Activated gamma-delta T cell (primary cell): ENCODE measurements at places on chromosomes 4 and X.

- DNase-seq: no peak
These were observed 35.9 kb upstream of the FBXW7 start for GRCh38 chr4:152571770-152572169.

GRCh38 chr4:153428941-153429475 lies 37.2 kb upstream of the TMEM131L start:
- DNase-seq: no peak

- no peak for DNase-seq
These were observed 530.1 kb downstream of the INPP4B start for GRCh38 chr4:142316025-142316424.

DNA sequence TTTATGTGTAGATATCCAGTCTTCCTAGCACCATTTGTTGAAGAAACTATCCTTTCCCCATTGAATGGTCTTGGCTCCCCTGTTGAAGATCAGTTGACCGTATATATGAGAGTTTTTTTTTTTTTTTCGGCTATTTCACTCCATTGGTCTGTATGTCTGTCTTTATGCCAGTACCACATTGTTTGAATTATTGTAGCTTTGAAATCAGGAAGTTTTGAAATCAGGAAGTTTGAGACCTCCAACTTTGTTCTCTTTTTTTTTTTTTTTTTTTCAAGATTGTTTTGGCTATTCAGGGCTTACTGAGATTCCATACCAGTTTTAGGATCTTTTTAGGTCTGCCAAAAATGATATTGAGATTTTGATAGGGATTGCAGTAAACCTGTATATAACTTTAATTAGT lies 4.3 kb upstream of the SCD5 start:
- no peak for DNase-seq

GRCh38 chr4:52054254-52054653 lies 3.1 kb downstream of the SPATA18 start:
- no peak for DNase-seq

- no peak for DNase-seq
These were observed 21.0 kb upstream of the SORCS2 start for GRCh38 chr4:7171191-7171900.

DNA sequence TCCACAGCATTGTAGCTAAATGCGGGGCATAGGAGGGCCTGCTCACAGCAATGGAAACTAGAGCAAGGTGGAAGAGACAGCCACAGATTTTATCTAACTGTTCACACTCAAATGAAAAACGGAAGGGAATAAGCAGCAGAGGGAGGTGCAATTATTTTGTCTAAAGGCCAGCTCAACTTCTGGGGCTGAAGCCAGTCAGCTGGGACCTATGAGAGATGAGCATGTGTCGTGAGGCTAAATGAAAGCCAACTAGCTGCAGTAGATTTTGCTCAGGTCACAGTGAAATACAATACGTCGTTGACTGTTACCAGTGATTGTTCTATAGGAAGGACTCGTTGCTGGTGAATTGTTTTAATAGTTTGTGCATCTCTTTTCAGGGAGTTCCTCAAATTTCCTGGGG lies 26.4 kb upstream of the FGFBP2 start:
- DNase-seq: no peak

GRCh38 chr4:138200236-138200590 lies 41.9 kb downstream of the SLC7A11 start:
- no peak for DNase-seq

GRCh38 chr4:11430536-11430935 lies 1.8 kb upstream of the HS3ST1 start:
- no peak for DNase-seq

DNA sequence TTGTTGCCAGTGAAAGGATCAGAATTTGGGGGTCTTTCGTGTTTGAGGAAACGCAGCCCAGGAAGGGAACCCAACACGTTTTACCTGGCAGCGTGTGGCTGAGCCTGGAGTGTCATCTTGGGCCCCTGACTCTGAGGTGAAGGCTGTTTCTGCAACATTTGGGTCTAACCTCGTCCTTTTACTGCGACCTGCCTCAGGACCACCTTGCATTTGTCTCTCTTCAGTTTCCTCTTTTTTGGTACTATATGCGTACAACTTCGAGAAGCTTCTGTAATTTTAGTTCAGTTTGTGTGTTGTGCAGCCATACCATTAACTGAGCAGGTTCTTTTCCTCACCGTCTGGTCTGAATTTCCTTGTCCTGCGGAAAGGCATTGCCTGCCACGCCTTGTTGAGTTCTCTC lies 61.5 kb downstream of the TMEM131L start:
- no peak for DNase-seq

GRCh38 chr4:60365176-60365575 lies 835.0 kb upstream of the ADGRL3 start:
- no peak for DNase-seq

DNA sequence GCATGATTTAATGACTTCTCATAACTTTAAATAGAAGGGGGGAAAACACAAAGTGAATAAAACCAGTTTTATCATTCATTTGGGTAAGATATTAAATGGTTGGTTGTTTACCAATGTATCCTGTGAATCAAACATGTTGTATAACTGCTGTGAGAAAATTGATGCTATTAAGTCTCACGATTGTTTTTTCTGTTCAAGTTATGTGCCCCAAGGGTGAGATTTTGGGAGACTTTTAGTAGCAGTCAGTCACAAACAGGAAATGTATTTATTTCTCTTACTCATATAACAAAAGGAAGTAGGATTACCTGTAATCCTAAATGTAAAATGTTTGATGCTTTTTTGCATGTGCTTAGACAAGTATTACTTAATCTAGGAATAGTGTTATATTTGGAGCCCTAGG lies 39.2 kb downstream of the MTHFD2L start:
- no peak for DNase-seq

GRCh38 chrX:35622040-35622439 lies 176.1 kb upstream of the MAGEB16 start:
- DNase-seq: no peak

DNA sequence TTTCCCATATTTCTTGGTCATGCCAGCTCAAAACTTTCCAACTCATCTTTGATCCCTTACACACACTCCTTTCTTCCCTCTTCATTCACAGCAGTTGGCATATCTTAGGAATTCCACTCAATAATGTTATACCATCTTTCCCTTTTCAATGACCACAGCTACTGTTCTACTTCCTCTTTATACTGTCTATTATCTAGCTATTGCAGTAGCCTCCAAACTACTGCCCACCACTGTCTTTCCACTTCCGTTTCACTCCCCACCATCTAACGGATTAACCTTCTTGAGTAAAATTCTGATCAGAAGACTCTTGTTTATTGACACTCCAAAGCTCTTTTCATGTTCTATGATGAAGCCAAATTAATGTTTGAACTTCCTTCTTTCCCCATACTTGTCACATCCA lies 55.8 kb downstream of the ADAMTS3 start:
- DNase-seq: no peak

DNA sequence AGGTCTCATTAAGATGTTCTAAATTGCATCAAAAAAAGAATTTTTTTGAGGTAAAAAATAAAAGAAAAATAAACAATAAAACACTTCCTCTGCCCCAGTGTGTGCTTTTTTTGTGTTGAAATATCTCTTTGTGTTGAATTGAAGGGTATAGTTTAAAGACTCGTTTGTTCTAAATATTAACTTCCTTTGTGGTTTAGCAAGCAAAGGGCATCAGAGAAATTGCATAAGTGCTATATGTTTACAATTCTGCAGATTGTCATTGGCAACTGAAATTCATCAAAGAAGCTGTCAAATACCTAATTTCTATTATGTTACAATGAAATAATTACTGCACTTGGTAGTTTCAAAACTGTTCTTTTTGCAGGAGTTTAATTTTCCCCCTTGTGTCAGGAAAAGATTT lies 260.5 kb downstream of the DKK2 start:
- DNase-seq: no peak

DNA sequence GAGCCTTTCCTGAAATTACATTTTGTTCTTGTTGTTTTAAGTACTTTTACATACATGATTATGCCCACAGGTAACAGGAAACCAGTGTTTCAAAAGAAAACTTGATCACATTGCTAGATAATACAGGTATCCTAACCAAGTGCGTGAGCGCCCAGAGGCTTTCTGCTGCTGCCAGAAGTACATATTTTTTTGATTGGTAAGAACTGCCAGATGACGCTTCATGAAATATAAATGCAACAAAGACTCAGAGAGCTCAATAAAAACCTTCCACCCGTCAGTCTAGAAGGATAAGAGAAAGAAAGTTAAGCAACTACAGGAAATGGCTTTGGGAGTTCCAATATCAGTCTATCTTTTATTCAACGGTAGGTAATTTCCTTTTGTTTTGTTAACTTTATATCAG lies at the start of gene EPGN:
TSS of gene EPGN (plus strand) at position 256 of the 400 bp plus-strand sequence. CDS start at position 320, 64 bp downstream.
- DNase-seq: no peak

- no peak for DNase-seq
These were observed 4.0 kb downstream of the TCEAL2 start for GRCh38 chrX:102129473-102129872.

- DNase-seq: no peak
These were observed 56.4 kb upstream of the DDX60 start for GRCh38 chr4:168374772-168375523.

DNA sequence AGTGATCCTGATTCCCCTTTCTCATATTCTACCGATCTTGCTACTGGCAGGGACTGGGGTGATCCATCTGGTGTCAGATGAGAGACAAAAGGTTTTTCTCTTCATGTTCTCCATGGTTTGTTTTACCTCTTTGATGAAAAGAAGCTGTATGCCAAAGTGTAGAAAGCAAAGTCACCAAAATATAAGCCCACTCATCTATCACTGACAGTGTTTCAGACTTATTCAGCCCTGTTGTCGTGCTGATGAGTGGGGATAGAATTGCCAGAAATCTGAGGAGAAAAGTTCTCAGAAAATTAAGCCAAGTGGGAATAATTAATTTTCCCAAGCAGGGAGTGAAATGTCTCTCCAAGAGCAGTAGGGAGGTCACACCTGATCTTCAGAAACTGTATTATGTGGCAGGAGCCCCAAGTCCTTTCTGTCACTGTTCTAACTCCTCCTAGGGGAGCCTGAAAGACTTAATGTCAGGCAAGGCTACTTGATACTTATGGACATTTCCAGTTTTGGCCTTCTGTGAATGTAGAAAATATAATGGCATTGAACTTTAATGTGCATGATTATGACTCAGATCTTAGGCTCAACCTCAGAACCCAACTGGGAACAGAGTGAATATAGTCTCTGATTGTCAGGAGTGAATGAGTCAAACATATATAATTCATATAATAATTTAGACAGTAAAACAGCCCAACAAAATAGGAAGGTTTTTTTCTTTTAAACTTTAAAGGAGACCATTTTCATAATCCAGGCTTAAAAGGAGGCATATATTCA lies 298.1 kb downstream of the ANKRD50 start:
- DNase-seq: no peak

DNA sequence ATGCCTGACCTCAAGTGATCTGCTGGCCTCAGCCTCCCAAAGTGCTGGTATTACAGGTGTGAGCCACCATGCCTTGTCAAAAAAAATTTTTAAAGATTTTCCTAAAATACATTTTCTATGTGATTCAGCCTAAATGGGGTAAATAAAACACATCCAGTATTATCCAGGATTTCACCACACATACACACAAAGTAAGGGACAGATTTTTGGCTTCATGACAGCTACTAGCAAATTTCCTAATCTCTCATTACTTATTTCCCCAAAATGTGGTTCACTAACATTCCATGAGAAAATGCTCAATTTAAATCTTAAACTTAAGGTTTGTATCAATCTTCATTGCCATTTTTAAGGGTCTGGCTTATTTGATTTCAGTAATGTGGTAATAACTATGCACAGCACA lies 348.5 kb upstream of the INTU start:
- no peak for DNase-seq

GRCh38 chrX:41734530-41734929 lies 10.5 kb downstream of the GPR82 start:
- no peak for DNase-seq

GRCh38 chr4:16969696-16970135 lies 71.3 kb upstream of the LDB2 start:
- DNase-seq: no peak

- no peak for DNase-seq
These were observed 23.5 kb upstream of the PRDM8 start for GRCh38 chr4:80173841-80174240.

DNA sequence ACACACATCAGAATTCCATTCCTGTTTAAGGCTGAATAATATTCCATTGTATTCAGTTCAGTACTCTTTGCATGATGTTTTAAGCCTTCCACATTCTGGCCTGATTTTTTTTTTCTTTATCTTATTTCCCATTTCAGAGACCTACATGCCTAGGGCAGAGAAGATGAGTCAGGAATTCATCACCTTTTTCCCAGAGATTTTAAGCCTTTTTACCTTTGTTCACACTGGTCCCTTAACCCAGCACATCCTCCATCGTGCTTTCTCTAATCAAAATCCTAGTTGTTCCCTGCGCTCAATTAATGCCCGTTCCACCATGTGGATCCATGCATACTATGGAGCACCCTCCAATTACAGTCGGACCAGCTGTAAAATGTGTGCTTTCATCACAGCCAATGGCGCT lies 245.1 kb downstream of the DHX15 start:
- DNase-seq: no peak

DNA sequence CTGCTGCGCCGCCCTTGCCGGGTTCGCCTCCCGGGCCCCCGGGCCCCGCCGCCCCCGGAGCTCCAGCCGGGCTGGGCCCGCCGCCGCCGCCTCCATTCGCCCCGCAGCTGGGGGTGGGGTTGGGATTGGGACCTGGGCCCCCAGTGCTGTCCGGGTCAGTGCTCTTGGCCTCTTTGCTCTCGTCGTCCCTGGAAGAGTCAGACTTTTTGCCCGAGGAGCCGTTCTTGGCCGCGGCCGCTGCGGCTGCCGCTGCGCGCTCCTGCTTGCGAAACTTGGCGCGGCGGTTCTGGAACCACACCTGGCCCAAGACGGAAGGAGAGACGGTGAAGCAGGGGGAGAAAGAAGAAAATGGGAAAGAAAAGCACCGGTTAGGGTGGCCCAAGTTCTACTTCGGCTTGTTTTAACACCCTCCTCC lies 2.5 kb downstream of the PHOX2B start:
- DNase-seq: no peak

DNA sequence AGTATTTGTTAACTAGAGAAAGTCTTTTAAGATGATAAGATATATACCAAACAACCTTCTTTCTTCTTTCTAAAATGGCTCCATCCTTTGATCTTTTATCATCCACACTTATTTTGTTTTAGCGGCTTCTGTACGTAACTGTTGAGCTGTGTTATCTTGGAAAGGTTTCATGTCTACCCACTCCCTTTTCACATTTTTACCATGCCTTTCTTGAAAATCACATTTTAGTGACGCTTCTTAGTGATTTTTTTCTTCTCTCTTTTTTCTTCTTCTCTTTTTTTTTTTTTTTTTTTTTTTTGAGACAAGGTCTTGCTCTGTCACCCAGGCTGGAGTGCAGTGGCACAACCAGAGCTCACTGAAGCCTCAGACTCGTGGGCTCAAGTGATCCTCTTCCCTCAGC lies 135.1 kb downstream of the CHIC2 start:
- DNase-seq: no peak

- DNase-seq: no peak
These were observed 296.0 kb downstream of the KLHL4 start for GRCh38 chrX:87813566-87813965.
